ENCODE measurements at places on chromosomes 5 and 9.

- no peak for DNase-seq
These were observed 48.0 kb upstream of the LRRC19 start for GRCh38 chr9:27053369-27054022.

GRCh38 chr5:132296412-132297016 is 2.3 kb downstream of the SLC22A4 start:
- no peak for DNase-seq

DNA sequence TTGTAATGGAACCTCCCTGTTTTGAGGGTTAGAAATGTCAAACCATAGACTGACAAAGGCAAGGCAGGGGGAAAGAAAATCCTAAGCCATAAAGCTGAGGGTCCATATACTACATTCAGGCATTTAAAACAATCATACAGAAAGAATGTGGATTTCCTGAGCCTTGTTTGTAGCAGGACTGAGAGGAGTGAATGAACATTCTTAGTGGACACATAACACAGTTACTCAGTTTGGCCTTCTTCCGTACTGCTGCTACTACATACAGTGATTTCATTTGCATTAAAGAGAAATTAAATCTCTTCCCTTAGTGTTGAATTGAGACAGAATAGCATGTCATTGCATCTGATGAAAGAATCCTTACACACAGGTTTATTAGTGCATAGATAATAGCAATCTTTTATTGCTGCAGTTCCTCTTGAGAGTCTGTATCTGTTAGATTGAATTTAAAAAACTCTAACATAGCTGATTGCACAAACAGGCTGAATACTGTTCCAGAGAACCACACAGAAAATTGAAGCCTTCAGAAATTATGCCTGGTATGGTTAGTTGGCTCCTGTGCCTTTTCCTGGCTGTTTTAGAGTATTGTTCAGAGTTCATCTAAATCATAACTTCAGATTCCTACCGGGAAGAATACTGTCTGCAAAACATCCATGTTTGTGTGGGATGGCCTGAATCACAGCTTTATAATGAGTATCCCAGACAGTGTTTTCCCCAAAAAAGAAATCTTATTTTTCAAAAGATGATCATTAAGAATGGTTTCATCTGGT is 2.0 kb upstream of the MTX3 start:
- no peak for DNase-seq

DNA sequence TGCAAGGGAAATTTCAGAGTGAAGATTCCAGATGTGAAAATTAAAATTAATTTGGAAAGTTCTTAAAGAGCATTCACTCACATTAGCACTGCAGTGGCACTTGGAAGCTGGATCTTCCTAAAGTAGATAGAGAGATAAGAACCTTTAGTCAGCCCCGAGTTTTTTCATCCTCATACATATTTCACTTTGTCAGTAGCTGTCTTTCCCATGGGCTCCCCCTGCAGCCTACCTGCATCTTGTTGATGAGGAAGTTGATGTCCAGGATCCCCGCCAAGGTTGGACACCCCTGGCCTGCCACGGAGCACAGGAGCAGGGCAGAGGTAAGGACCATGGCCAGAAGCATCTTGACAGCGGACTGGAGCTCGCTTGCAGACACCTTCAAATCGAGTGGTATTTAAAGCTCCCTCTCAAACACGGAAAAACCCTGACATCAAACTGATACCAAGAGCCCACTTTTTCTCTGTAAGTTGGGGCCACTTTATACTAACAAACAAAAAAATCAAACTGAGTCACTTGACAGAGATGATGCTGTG is at the start of gene IL9:
Gene IL9 (minus strand): TSS at position 368 of the 533 bp plus-strand sequence. CDS start 25 bp downstream, at position 343.
- DNase-seq, result no peak

- DNase-seq, result no peak
These were observed 103.7 kb upstream of the MVB12B start for GRCh38 chr9:126222835-126223431.

- DNase-seq, result no peak
These were observed 6.2 kb upstream of the CPEB4 start for GRCh38 chr5:173881811-173882575.

DNA sequence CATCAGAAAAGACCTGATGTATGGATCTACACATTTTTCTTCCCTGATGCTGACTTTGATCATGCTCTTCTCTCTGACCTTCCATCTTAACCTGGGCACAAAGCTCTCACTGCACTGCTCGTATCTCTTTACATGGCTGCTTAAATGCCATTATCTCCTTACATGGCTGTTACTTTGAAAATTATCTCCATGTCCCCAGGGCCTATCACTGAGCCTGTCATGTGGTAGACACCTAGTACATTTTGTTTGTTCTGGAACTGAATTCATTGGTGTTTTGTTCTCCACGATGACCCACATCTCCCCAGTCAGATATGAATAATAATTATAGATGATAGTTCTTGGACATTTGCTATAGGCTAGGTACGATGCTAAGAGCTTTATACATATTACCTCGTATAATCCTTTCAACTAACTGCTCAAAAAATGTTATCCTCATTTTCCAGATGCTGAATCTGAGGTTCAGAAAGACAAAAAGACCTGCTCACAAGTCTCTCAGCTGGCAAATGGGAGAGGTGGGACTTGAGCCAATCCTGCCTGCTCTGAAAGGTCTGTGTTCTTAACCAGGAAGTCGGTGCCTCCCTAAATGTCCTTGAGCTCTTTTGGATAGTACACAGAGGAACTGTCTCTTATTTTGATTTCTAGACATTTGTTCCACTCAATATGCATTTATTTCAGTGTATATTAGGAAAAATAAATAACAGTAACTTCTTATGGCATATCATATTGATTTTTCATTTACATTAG is 9.8 kb upstream of the CPEB4 start:
- no peak for DNase-seq

DNA sequence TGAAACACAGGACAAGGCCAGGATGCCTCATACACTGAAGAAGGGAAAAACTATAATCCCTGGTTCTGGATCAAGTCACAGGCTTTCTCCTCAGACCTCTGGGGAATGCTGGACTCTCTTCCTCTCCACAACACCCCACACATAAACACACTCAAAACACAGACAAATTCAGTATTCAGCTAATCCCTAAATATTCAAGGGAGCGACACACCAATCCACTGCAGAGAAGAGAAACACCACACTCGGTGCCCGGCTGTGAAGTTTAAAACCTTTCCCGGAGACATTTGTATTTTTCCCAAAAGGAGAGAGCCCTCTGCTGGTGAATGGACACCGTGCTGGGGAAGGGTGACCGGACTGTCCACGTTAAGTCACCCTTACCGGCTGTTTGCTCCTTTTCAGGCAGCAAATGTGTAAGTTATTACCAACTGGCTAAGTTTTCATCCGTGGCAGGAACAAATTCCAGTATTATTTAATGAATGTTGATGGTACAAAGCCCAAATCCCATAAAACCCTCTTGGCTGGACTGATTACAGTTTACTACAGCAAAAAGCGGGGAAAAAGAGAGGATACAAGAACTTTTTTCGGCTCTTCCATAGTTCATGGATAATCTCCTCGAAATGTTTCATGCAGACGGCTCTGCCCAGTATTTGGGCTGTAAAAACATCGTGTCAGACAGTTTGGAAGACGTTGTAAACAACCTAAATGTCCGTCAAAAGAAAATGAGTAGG is 130.9 kb upstream of the SLC30A5 start:
- DNase-seq, result no peak

DNA sequence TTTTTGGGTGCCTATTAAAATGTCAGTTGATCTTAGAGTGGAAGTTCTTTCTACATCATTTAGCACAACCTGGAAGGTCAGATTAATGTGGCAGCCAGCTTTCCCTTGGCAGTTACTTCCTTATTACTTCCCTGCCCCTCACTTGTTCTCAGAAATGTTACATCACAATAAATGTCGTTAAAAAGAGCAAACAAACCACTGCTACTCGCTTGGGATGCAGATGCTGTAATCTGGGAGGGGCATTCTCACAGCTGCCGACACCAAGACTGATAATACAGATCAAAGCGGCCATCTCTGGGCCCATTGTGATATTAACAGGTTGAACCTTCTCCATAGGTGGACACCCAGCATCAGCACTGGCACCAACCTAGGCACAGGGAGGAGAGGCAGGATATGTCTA is 29.3 kb downstream of the PLAC8L1 start:
- no peak for DNase-seq

- DNase-seq, result no peak
These were observed 395.6 kb upstream of the TLE4 start for GRCh38 chr9:79176014-79176697.

GRCh38 chr5:76278261-76278789 is 124.8 kb upstream of the IQGAP2 start:
- no peak for DNase-seq

DNA sequence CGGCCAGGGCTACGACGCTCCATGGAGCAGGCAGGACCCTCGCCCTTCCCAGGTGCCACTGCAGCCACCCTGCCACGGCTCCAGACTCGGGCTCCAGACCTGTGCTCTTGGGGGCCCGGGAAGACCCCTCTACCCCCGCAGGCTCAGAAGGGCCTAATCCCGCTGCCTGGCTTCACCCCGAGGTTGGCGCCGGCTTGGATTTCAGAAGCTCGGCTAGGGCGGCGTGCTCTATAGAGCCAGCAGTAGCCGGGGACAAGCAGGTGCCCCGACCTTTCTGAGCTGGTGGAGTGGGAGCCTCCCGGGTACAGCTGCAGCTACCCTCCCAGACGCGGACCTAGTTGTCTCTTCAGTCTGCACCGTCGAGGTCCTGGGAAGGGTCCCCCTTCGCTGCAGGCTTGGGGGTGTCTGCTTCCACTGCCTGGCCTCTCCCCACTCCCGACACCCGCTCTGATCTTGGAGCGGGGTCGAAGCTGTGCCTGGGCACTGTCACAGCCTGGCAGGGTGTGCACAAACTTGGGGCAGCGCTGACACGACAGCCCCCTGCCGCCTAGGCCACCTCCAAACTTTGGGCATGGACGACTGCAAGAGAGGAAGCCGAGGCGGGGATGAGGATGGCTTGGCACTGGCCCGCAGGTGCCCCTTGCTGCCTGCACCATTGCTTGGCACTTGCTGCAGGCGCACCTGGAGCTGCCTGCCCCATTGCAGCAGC is 1366.1 kb upstream of the CDH9 start:
- DNase-seq, result no peak

GRCh38 chr5:159903131-159903530 is 13.2 kb upstream of the ADRA1B start:
- DNase-seq, result no peak
